ENCODE measurements at places on chromosomes 16 and 17.

- DNase-seq = no peak
Observed at GRCh38 chr16:79632289-79632688, 31.8 kb upstream of the MAF start.

GRCh38 chr16:66045626-66046025 lies 320.9 kb upstream of the CDH5 start:
- no peak for DNase-seq

- no peak for DNase-seq
Observed at GRCh38 chr17:80883831-80884735, 107.6 kb upstream of the CHMP6 start.

- no peak for DNase-seq
Observed at GRCh38 chr16:8888951-8889892, 7.1 kb downstream of the LITAFD start.

DNA sequence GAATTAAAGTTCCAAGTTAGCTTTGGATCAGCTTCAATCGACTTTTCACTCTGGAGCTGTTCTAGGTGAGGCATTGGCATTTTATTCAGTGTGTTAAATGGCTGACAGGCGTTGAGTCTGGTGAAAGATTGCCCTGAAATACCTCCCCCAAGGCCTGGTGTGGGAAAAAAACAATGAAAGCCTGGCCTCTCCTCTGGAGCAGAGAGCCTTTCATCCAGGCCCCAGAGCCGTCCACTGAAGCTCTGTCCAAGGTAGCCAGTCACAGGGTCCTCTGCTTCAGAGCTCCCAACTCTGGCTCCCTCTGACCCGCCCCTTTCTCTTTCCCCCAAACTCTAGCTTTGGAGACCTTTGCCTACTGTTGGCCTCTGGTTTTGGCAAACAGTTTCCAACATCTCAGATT lies 123.6 kb upstream of the CRHR1 start:
- no peak for DNase-seq

DNA sequence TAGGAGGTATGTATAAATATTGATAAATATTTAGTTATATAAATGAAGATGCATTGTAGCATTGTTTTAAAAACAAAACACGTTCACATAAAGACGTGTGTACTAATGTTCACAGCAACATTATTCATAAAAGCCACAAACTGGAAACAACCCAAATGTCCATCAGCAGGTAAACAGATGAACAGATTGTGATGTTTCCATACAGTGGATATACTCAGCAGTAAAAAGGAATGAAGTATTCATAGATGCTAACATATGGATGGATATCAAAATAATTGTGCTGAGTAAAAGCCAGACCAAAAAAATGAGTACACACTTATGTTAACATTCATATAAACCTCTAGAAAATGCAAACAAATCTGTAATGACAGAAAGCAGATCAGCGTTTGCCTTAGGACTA lies 6.0 kb downstream of the CENPN start:
- no peak for DNase-seq

DNA sequence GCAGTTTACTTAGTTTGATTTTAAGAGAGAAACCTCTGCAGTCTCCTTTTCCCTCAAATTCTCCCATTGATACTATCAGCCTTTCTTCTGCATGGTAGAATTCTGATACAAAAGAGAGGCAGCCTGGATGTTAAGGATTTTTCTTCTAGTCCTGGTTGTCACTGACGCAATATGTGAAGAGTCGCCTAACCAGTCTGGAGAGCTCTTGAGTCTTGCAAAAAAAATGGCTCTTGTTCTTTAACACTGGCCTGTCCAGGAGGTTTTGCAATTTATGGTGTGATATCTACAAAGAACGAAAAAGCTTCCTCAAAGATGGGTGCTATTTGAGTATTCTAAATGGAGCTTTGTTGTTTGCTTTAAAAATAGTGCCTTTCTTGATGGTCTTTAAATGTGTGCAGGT lies 28.9 kb downstream of the COX10 start:
- DNase-seq = no peak

DNA sequence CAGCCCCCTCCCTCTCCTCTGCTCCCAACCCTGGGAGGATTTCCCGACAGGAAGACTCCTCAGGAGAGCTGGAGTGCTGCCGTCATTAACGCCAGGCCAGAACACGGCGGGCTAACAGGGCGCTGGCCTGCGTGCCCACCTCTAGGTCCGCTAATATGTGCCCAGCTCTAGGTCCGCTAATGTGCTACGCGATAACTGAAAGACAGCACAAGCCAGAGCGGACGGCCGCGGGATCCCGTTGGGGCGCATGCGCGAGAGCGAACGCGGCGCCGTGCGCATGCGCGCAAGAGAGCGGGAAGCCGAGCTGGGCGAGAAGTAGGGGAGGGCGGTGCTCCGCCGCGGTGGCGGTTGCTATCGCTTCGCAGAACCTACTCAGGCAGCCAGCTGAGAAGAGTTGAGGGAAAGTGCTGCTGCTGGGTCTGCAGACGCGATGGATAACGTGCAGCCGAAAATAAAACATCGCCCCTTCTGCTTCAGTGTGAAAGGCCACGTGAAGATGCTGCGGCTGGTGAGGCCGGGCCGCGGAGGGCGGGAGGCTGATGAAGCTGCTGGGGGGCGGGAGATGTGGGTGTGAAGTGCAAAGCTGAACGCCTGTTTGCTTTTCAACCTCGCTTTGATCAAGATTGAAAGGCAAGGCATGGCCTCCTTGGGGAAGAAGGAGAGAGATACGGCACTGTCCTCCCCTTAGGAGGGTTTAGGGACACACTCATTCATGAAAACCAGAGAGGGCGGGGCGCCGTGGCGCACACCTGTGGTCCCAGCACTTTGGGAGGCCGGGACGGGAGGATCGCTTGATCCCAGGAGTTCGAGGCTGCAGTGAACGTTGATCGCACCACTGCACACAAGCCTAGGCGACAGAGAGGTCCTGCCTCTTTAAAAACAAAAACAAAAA lies at the start of gene CKLF:
Gene CKLF, plus strand, starts transcription at position 291 of the 892 bp plus-strand sequence. Its CDS starts 140 bp downstream, at position 431.
- DNase-seq = peak; percentile 88

DNA sequence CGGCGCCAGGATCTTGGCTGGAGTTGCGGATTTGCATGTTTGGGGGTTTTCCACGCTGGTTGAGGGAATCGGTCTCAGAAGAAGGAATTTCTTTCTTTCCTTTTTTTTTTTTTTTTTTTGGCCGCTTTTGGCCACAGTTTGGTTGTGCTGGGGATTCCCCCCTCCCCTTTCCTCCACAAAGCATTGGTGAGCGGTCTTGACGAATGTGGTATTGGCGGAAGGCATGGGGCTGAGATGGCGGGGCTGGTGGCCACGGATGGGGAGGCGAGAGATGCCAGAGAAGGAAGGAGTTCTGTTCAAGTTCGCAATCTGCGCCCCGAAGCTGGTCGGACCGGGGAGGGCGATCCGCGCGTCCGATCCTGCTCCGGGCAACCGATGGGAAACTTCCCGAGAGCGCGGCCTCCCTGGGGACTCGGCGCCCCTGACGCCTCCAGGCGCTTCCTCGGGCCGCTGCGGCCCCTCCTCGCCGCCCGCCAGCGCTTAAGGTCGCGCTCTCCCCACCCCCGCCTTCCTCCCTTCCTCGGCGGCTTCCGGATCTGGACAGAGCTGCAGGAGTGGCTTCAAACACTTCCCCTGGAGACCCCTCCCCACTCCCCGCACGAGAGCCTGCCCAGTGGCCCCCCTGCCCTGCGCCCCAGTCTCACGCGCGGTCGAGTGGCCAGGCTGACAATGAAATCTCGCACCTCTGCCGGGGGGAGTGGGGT lies 43.2 kb downstream of the RAI1 start:
- DNase-seq = no peak

DNA sequence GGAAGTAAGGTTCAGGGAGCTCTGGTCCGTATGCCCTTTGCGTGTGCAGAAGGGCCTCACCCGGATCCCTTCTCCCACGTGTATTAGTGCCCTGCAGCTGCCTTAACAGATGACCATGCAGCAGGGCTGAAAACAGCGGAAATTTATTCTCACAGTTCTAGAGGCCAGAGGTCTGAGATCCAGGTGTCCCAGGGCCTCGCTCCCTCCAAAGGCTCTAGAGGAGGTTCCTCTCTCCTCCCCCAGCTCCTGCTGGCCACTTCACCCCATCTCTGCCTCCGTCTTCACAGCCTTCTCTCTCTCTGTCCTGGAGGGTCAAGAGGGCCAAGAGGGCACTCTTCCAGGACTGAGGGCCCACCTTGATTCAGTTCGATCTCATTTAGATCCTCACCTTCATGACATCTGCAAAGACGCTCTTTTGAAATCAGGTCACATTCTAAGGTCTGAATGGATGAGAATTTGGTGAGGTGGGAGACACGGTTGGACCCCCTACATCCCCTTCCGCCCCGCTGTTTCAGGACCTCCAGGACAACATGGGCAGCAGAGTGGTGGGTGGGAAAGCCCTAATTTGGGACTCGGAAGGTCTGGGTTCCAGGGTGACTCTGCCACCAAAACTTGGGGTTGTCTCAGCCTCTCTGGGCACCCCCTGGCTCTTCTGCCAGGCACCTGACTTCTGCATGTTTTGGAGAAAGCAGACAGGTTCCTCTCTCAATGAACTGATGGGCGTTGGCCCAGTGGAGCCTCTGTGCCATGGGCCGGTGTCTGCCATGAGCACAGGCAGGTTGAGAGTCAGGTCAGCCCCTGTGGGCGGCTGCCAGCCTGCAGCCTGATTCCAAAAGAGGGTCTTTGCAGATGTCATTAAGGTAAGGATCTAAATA lies 361.2 kb downstream of the SEC14L1 start:
- no peak for DNase-seq

- DNase-seq = no peak
Observed at GRCh38 chr16:15594711-15595320, 48.1 kb downstream of the MARF1 start.

DNA sequence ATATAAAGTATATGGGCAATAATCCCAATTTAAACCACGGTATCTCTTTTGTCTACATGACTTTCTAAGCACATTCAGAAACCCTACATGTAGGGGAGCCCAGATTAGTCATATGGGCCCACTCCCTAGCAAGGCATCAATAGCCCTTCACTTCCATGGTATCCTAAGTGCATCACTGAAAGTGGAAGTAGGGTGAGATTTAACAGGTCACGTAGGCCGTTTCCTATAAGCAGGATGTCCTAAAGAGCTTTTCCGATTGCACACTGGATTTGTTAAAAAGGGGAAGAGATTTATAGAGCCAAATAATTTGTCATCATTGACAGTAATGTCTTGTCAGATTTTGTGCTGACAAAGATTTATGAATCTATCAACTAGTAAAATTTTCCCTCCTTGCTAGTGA lies 39.0 kb downstream of the CA4 start:
- no peak for DNase-seq

DNA sequence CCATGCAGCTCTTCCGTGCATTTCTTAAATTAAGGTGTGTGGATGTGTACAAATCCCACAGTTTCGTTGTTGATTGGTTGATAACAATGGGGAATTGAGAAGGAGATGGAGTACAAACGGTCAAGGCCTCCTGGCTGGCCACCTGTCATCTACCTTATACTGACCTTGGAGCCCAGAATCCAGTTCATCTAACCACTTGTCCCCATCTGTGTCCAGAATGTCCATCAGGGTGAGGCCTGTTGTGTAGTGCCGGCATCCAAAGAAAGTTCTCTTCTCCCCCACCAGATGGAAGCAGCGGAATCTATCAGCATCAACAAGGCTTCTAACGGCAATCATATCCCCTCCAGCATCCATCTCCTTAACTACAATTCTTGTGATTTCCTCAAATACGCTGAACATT lies 1.5 kb downstream of the GSDMB start:
- DNase-seq = no peak

DNA sequence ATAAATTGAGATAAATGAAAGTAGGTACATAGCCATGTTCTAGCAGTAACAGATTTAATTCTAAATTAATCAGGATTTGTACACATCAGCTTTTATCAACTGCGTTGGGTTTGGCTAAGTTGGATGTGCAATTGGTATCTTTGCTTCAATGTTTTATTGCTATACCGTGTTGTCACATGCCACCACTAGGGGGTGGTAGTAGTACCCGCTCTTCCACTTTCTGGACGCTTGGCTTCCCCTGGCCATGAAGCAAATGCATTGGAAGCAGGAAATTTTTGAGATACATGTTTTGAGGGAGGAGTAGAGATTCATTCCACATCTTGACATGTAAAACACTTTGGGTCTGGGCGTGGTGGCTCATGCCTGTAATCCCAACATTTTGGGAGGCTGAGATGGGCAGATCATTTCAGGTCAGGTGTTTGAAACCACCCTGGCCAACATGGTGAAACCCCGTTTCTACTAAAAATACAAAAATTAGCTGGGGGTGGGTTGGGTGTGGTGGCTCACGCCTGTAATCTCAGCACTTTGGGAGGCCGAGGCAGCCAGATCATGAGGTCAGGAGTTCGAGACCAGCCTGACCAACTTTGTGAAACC lies 58.6 kb downstream of the EMP2 start:
- DNase-seq = peak; percentile 16

- DNase-seq = no peak
Observed at GRCh38 chr16:70508752-70509151, 14.6 kb downstream of the COG4 start.

DNA sequence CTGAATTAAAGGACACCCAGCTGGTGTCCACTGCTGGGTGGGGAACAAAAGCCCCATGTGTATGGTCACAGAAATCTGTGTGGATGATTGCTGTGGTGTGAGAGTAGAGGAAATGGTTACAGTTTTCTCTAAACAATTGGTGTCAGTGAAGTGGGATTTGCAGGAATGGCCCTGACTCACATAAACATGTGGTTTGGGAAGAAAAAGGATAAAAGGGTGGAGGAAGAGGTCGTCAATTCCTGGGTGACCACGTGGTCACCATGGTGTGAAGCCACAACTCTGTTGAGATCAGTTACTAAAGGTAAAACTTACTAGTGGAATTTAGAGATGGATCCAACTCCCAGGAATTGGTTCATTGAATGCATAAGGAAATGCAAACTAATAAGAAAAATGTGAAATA lies 3.6 kb upstream of the TUBG2 start:
- no peak for DNase-seq

DNA sequence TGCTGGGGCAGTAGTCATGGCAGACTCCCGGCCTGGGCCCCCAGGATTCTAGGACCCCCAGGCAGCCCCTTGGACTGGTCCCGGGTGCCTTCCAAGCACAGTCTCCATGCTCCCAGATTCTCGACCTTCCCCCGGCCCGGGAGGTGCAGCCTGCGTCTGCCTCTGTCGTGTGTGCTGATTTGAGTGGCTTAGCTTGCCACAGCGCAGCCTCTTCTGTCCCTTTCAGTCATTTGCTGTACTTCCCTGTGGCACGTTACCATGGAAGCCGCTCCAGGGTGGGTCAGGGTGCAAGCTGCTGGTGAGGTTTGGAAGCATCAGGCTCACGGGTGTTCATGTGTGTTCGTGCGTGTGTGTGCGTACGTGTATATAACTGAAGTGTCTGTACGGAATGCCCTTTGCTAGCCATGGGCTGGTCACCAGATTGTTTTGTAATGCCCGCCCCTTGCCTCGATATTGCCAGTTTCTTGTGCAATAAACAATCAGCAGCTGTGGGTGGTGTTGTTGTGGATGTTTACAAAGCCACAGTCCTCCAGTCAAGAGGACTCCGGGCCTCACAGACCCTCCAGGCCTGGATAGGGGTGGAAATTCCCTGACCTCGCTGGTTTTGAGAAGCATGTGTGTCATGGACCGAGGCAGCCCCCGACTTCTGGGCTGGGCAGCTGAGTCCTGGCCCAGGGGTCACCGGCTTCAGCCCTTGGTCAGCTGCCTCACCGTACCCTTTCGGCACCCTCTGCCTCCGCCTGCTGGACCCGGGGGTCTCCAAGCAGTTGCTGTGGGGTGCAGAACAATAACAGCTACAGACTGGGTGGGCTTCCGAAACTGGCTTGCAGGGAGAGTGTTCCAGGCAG lies 9.7 kb upstream of the CLEC18A start:
- DNase-seq = no peak
